ENCODE measurements at places on chromosomes 2 and 18.

DNA sequence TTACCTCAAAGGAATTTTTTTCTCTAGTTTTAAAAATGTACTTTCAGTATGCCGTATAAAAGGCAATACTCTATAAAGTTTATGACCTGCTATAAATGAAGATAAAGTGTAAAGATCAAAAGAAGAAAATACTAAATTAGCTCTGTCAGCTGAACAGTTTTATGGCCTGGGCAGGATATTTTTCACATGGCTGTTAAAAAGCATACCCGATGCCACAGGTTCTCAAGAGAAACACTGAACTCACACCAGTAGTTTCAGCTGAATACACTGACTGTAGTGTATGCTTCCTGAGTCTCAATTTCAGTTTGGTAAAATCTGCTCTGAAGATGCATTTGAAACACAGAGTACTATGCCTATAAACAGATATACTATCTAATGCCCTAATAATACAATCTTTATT, 126.0 kb downstream of the PIGN start:
- no peak for DNase-seq

- no peak for DNase-seq
Observed at GRCh38 chr2:62369541-62370202, 136.3 kb downstream of the TMEM17 start.

DNA sequence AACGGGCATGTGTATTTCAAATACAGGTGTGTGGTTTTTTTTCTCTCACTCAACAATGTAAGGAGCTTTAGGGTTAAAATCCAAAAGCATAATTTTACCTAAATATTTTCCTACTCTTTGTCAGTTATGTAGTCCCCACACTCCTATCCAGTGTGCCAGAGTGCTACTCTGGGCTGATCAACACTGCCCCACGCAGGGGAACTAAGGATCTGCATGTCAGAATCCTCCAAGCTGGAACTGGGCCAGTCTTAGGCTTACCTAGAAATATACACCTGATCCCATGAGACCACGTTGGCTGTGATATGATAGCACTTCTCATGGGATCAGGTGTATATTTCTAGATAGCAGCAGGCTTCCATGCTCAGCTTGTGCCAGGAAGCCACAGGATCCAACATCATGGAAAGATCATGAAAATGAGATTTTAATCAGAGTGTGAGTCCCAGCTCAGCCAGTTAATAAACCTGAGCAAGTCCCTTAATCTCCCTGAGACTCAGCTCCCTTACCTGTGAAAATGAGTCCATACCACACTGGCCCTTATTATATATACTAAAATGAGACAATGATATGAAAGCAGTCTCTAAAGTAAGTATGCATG, 29.7 kb downstream of the CCDC141 start:
- peak; percentile 47 for DNase-seq

GRCh38 chr18:35377875-35378573, 887 bp upstream of the ZNF396 start:
- no peak for DNase-seq

DNA sequence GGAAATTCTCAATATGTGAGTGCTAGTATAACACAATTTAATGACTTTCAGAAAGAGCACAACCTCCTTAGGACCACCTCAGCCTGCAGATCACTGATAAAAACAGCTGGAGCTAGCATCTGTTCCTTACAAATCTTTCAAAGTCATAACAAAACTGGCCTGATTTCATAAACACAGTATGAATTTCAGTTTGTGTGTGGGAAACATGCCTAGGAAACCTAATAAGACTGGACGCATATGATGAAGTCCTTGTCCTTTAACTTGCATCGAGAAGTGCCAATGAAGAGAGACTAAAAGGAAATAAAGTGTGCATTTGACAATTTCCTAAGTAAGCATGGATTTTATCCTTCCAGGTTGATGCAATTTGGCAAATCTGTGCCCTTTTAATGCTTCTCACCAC, 74.1 kb upstream of the KLHL14 start:
- no peak for DNase-seq

DNA sequence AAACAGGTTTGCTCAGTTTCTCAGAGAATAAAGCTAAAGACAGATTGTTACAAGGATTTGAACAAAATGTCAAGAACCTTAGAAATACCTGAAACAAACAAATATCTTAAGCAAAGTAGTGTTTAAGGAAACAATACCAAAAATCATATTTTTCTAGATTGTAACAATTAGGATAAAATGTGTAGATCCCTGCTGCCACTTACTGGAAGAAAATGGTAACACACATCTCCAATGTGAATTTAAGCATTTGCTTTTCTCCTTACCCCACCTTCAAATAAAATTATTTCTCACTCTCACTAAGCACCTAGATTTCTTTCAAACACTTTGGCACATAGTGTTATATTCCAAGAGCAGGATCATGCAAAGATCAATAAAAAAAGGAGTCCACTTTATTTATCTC, 34.9 kb downstream of the SUCLG1 start:
- peak; percentile 22 for DNase-seq

DNA sequence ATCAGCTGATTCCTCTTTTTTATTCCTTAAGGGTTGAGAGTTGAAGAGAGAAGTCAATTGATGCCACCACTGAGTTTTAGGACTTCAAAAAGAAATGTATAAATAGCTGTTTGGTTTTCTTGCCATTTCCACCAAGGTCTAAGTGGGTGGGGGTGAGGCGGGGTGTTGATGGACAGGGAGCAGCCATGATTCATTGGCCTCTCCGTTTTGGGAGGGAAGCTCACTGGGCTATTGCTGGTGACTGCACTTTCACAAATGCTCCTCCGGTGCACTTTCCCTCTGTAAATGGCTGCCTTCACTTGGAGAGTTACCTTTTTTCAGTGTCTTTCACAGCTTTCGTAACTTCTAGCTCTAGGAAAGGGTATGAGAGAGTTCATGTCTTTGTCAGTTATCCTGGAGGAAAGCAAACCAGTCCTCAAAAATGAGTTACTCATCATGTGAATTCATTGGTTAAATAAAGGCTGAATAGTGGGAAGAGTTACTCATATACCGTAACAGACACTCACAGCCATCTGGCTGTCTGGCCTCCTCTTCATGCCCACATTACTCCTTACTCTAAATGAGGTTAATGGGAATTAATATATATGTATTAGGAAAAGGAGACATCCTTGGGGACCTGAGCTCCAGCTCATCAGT, 17.4 kb upstream of the CTAGE1 start:
- no peak for DNase-seq

DNA sequence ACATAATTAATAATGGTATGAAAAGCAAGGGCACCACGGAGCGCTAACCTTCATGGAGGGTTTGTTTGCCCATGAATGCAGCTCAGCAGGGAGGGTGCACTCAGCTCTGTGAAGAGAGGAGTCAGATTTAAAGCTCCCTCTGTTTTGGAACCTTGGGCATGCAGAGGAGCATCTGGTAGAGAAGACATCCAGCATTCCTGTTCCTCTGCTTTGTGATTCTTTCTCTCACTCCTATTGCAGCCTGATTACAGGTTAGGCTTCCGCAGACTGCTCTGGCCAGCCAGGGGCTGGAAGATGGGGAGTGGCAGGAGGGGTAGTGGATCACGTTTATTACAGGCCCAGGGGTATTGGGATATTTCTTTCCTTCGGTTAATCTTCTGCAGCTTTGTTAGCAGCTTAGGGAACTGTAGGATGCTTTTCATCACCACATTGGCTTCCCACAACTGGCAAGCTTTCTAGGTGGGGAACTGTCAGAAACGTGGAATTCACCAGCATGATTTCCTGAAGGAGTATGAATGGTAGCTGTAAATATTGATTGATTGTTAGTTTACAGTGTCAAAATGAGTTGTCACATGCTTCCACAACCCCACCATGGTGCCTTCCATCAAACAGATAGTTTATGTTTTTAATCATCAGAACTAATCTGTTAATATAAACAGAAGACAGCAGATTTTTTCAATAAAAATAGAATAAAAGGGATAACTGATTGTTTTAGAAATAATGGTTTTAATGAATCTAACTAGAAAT, 201.1 kb downstream of the VAPA start:
- DNase-seq, result no peak

- no peak for DNase-seq
Observed at GRCh38 chr2:62313449-62314227, 117.7 kb downstream of the B3GNT2 start.

DNA sequence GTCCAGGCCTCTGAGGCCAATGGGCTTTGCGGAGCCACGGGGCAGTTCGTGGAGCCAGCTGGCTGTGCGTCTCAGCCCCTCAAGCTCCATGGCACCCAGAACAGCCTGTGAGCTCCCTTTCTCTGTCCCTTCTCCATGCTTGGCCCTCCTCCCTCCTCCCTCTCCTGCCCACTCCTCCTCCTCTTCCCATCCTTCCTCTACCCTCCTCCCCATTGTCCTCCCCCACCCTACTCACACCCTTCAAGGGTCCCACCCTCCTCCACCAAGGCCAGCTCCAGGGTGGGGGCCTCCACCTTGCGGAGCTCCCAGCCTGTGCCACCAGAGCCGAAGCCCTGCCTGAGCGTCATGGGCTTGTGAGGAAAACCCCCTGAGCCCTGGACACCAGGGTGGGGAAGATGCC, 269.0 kb downstream of the ATAD2B start:
- DNase-seq, result no peak

- DNase-seq, result peak; percentile 74
Observed at GRCh38 chr2:32825291-32825712, 121.5 kb upstream of the LTBP1 start.

Measured in SJCRH30 (cell line).